ENCODE measurements at places on chromosomes 11 and 22. TPM values are rescaled to one million over a fixed set of nuclear protein-coding genes. Genes with fewer than 3 reads are reported as not detected.
A peak's percentile ranks its signal among the peaks of the same experiment; 100 is the strongest.

GRCh38 chr11:19276859-19277808 is 36.4 kb upstream of the E2F8 start:
- H3K36me3 ChIP-seq: no peaks in the 10 kb centered on the region
- H3K4me3 ChIP-seq: no peak overlapping the region
- H3K27ac ChIP-seq: no peak overlapping the region
- H3K4me1 ChIP-seq: no peaks in the 10 kb centered on the region

- DNase-seq: no peak
- H3K27me3 ChIP-seq: no peaks in the 10 kb centered on the region
- H3K36me3 ChIP-seq: no peaks in the 10 kb centered on the region
- H3K4me3 ChIP-seq: no peak overlapping the region
- no peak overlapping the region for H3K27ac ChIP-seq
Measured at GRCh38 chr11:26761361-26761809, 39.5 kb upstream of the SLC5A12 start.

PKDREJ gene
- 0.04 TPM for total RNA-seq

DNA sequence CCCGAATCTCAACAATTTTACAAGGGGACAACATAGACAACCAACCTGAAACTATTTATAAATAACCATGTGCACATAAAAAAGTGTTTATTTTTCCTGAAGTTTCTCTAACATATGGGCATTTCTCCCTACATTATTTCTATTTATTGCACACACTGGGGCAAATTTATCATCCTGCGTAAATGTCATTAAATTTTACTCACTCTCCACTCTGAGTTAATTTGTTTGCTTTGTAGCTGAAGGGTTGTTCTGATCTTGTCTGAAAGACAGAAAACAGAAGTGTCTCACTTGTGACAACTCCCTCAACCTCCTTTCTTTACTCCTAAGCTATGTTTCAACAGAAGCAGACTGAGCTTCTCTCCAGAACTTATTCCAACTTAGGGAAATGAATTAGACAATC is 194.2 kb downstream of the HIPK3 start:
- no peak for DNase-seq
- H3K36me3 ChIP-seq: no peaks in the 10 kb centered on the region
- H3K4me3 ChIP-seq: no peak overlapping the region
- H3K4me1 ChIP-seq: no peaks in the 10 kb centered on the region
- no peaks in the 10 kb centered on the region for H3K27me3 ChIP-seq
- no peak overlapping the region for H3K27ac ChIP-seq

DNA sequence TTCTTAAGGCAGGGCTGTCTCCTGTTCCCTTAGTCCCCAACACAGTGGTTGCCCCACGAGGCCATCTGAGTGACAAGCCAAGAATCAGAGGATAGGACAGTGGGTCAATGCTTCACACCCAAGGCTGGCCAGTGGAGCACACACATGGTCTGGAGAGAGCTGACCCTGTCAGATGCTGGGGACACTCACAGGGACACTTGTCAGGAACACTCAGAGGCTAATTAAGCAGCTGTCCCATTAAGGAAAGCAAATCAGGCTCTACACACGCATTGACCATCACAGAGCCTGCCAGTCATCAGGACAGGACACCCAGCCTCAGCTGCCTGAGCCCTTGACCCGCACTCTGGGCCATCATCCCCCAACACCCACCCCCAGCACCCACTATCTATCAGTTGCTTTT is 18.2 kb downstream of the GDPD5 start:
- H3K36me3 ChIP-seq: no peaks in the 10 kb centered on the region
- no peaks in the 10 kb centered on the region for H3K27me3 ChIP-seq
- H3K27ac ChIP-seq: no peak overlapping the region
- no peak for DNase-seq
- no peak overlapping the region for H3K4me3 ChIP-seq

- no peaks in the 10 kb centered on the region for H3K4me1 ChIP-seq
- H3K4me3 ChIP-seq: no peak overlapping the region
- H3K36me3 ChIP-seq: no peaks in the 10 kb centered on the region
- H3K27me3 ChIP-seq: no peaks in the 10 kb centered on the region
- DNase-seq: peak; percentile 95
Measured at GRCh38 chr11:75445315-75445953, 12.4 kb upstream of the KLHL35 start.

- no peak for DNase-seq
- no peak overlapping the region for H3K27ac ChIP-seq
- H3K36me3 ChIP-seq: no peaks in the 10 kb centered on the region
- H3K27me3 ChIP-seq: no peaks in the 10 kb centered on the region
- no peak overlapping the region for H3K4me3 ChIP-seq
Measured at GRCh38 chr11:100759856-100760255, 72.8 kb downstream of the ARHGAP42 start.

GRCh38 chr22:44599500-44600140 is 101.6 kb upstream of the RTL6 start:
- no peaks in the 10 kb centered on the region for H3K36me3 ChIP-seq
- H3K4me1 ChIP-seq: no peaks in the 10 kb centered on the region
- no peaks in the 10 kb centered on the region for H3K27me3 ChIP-seq
- no peak overlapping the region for H3K27ac ChIP-seq

- H3K4me3 ChIP-seq: no peak overlapping the region
- DNase-seq: no peak
Measured at GRCh38 chr11:15346907-15347306, 232.2 kb downstream of the INSC start.

KRTAP5-10 gene
- not detected for total RNA-seq

PAK1 gene
- total RNA-seq: 142 TPM

DNA sequence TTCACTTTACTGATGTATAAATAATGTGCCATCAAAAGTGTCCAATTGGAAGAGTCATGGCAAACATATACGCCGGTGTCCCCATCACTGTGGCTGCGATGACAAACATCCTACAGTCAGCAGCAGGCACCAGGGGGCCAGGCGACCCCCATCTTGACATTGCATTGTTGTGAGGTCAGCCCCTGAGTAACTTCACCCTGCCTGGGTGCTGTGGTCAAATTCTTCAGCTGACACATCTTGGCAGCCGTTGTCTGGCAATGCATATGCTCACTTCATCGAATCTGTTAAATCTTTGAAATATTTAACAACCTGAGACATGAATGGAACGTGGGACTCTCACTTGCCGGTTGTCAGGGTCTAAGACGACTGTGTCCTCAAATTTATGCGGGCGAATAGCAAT is 430.9 kb downstream of the BRD1 start:
- DNase-seq: no peak
- H3K4me3 ChIP-seq: no peak overlapping the region
- H3K36me3 ChIP-seq: no peaks in the 10 kb centered on the region
- no peaks in the 10 kb centered on the region for H3K4me1 ChIP-seq
- H3K27me3 ChIP-seq: no peaks in the 10 kb centered on the region
- H3K27ac ChIP-seq: no peak overlapping the region

- no peaks in the 10 kb centered on the region for H3K36me3 ChIP-seq
- H3K4me3 ChIP-seq: no peak overlapping the region
- no peaks in the 10 kb centered on the region for H3K27me3 ChIP-seq
- DNase-seq: no peak
- H3K27ac ChIP-seq: no peak overlapping the region
Measured at GRCh38 chr11:9876331-9876730, 212.5 kb downstream of the SWAP70 start.

GP1BB gene
- not detected for total RNA-seq

SLC22A8 gene
- not detected for total RNA-seq

DNA sequence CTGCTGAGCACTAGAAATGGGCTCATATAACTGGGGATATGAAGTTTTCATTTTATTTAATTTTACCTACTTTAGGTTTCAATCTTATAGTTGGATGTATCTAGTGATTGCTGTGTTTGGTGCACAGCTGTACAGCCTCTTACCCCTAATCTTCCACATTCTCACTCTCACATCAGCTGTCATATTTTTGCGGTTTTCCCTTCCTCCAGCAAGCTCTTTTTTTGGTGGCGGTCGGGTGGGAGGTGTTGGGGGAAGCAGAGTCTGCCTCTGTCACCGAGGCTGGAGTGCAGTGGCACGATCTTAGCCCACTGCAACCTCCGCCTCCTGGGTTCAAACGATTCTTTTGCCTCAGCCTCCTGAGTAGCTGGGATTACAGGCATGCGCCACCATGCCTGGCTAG is 445.1 kb upstream of the ISX start:
- H3K4me1 ChIP-seq: no peaks in the 10 kb centered on the region
- H3K27me3 ChIP-seq: no peaks in the 10 kb centered on the region
- H3K36me3 ChIP-seq: no peaks in the 10 kb centered on the region
- no peak for DNase-seq

- no peaks in the 10 kb centered on the region for H3K4me1 ChIP-seq
- no peaks in the 10 kb centered on the region for H3K27me3 ChIP-seq
- H3K4me3 ChIP-seq: no peak overlapping the region
- no peak overlapping the region for H3K27ac ChIP-seq
Measured at GRCh38 chr11:9642894-9643293, 21.0 kb upstream of the SWAP70 start.

YPEL4 gene
- 0.13 TPM for total RNA-seq

CHRM4 gene
- 1.1 TPM for total RNA-seq

DNA sequence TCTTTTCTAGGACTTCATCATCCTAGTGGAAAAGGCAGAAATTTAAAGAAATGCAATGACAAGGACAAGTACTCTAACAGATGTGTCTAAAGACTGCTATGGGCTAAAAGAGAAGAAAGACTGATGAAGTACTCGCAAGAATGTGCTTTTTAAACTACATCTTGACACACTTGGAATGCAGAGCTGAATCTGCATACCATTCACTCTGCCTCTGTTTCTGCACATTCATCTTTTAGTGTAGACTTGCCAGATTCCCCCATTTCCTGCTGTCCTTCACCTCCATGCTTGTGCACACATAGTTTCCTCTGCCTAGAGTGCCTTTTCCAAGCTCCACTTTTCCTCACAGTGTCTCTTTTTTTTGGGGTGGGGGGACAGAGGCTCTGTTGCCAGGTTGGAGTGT is 239.0 kb upstream of the CCDC179 start:
- H3K27me3 ChIP-seq: no peaks in the 10 kb centered on the region
- DNase-seq: no peak
- no peak overlapping the region for H3K27ac ChIP-seq
- H3K36me3 ChIP-seq: no peaks in the 10 kb centered on the region
- H3K4me1 ChIP-seq: no peaks in the 10 kb centered on the region

CATSPERZ gene
- not detected for total RNA-seq

PLEKHA7 gene
- 25.6 TPM for total RNA-seq

OR5M3 gene
- not detected for total RNA-seq

MPZL3 gene
- total RNA-seq: 3.9 TPM

GRCh38 chr22:36540867-36541642 is 12.1 kb upstream of the EIF3D start:
- H3K27me3 ChIP-seq: no peaks in the 10 kb centered on the region
- H3K4me3 ChIP-seq: no peak overlapping the region
- peaks cover 5% of the 10 kb centered on the region for H3K4me1 ChIP-seq
- H3K36me3 ChIP-seq: no peaks in the 10 kb centered on the region
- no peak overlapping the region for H3K27ac ChIP-seq

SHISAL1 gene
- total RNA-seq: 5.8 TPM

Measured in H1 (cell line).